Fibroblast of pulmonary artery (primary cell): ENCODE measurements at places on chromosomes 12 and 14.
A peak's percentile ranks its signal among the peaks of the same experiment; 100 is the strongest.

GRCh38 chr12:27277846-27278260 is 33.8 kb downstream of the STK38L start:
- DNase-seq = peak; percentile 95

- no peak for DNase-seq
These were observed 424.0 kb upstream of the GARIN6 start for GRCh38 chr12:99223579-99223978.

- no peak for DNase-seq
These were observed 24.5 kb upstream of the SPTLC2 start for GRCh38 chr14:77640756-77641533.

DNA sequence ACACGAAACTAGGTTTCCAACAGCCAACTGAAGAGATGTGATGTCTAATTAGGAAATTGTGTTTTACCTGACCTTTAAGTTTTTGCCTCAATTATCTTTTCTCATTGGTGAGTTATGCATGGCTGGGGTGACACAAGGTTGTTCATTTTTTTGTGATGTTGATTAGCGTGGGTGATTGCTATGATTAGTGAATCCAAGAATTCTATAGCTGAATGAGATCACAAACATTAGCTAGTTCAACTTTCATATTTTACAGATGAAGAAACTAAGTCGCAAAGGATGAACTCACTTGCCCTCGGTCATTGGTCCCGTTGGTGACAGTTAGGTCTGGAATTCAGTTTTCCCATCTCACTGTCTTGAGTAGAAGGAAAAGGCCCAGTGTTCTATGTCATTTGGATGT is 32.6 kb upstream of the LMNTD1 start:
- no peak for DNase-seq

DNA sequence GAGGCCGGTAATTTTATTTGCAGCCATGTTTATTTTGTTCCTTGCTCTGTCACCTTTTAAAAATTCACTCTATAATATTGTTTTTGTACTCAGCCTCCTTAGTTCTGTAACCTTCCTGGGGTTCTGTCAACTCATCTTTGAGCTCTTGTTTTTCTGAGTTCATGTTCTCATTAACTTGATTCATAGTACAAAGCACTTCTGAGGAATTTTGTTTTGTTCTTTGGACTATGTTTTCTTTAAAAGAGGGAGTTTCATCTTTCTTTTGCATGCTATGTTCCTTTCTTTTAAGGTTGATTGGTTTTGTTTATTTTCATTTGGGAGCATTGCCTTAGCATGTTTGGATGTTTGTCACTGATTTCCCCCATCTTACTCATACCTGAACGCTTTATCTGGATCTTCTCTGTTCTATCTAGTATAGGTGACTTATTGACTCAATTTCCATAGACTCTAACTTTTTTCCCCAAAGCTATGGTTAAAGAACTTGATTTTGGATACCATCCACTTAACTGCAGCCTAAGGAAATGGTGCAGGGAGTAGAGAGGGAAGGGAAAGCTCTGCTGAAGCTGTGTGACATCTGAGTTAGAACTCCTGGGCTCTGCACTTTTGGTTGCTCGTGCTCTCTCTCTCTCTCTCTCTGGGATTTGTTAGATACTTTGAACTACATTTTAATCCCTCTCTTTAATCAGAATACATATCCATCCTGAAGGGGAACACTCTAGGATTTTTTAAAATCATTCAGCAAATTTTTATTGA is 268.5 kb downstream of the PAWR start:
- no peak for DNase-seq

- no peak for DNase-seq
These were observed 77.5 kb downstream of the PELI2 start for GRCh38 chr14:56195704-56196103.

- DNase-seq = no peak
These were observed 30.3 kb upstream of the NRDE2 start for GRCh38 chr14:90361865-90362557.

DNA sequence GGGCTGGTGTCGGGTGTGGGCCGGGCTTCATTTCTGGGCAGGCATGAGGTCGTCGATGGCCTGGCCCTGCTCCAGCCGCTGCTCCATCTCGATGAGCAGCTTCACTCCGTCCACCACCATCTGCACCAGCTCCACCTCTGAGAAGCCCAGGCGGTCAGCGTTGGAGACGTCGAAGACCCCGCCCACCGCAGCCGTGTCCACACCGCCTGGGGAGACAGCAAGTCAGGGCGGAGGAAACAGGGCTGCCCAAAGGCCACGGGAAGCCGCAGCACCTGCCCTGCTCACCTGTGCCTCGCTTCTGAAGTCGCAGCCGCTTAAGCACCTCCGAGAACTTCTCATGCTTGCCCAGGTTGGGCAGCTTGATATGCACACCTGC is 2.8 kb downstream of the CKB start:
- no peak for DNase-seq

GRCh38 chr14:38838049-38838978 is 264.7 kb downstream of the SEC23A start:
- no peak for DNase-seq

DNA sequence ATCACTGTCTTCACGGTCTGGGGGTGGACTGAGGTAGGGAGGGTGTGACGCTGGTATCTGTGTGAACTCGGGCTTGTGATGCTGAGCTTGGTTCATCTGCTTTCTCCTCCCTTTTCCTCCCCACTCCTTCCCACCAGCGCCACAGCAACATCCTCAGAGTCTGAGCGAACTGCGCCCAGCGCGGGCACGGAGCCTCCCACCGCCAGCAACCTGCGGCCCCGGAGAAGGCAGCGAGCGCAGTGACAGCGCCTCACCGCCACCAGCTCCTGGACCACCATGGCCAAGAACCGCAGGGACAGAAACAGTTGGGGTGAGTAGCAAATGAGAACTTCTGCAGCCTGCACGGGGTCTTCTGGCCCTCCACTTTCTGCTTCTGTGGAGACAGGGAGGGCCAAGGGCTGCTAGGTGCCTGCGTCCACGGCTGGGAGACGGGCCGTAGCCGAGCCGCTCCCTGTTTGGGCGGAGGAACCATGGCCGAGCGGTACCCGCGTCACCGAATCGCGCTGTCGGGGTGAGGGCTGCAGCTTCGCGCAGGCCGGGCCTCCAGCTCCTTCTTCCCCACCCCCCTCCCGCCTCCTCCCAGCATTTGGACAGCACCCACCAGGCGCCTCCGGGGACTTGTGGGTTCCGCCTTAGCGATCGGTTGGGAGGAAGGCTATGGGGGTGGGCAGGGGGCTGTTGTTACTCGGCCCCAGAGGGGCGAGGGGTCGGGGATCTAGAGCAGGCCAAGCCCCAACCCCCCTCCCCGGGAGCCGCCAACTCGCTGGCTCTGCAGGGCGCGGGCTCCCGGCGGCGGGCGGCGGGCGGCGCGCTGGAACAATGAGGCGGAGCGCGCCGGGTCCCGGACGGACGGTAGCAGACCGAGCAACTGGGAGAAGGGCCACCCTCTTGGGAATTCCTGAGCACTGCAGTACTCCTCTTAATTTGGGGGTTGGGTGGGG is at the start of gene ATL1:
Gene ATL1, plus strand, starts transcription at position 156 of the 941 bp plus-strand sequence. Its CDS starts 121 bp downstream, at position 277.
- DNase-seq = peak; percentile 66

- peak; percentile 64 for DNase-seq
These were observed 82.6 kb upstream of the PTPRB start for GRCh38 chr12:70719672-70720420.

GRCh38 chr12:24854017-24854416 is 94.9 kb downstream of the BCAT1 start:
- DNase-seq = no peak

DNA sequence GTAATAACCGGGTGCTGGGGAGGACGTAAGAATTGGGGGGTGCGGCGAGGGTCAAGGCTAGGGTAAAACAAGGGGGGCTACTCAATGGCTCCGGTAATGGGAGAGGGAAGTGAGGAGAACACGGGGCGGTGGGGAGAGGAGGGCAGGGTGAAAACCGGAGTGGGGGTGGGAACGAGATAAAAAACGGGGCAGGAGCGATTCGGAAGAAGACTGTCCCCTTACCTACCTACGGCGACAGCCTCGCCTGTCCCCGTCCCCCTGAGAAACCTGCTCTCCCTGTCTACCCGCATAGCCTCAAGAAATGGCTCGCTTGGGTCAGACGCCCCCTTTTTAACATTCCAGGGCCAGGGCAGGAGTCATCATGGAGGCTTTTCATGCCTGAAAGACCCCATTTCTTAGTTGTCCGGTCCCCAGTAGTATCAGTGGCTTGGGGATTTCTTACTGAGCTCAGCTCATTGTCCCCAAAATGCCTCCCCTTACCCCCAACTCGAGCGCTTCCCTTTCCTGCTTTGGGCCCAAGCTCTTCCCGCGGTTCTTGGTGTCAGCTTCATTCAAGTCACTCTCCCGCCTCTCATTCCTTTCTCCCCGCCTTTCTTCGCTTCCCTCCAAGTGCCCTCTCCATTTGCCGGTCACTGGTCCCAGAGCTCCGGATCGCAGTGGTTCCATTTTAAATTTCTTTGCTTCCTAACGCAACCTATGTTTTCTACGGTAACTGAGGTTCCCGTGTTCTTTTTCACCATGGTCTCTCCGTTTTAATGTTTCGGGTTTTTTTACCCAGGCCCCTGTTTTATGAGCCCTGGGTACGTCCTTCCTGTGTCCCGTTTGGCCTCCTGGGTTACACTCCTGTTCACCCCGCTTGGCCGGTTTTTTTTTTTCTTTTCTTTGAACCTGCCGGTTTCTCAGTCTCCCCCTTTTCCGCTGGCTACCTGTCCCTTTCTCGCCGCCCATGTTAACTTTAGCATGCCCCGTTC is 1.2 kb upstream of the WSB2 start:
- DNase-seq = peak; percentile 54

- DNase-seq = no peak
These were observed 1202.3 kb downstream of the GALC start for GRCh38 chr14:86790408-86791364.

GRCh38 chr14:90060965-90061684 is 669 bp upstream of the KCNK13 start:
- no peak for DNase-seq

DNA sequence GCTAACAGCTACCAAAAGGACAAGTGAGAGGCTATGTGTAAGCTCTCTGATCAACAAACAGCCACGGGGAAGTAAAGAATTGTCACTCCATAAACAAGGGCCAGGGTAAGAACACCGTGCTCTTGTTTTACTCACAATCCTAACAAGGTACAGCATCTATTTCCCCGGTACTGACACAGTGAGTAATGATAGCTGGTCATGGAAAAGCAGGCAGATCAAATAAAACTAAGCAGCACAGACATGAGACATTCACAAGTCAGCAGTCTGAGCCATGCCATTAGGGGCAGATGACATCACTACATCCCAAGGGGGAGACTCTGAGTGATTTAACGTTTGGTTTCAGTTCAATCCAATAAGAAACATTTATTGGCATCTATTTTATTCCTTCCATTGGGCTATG is 54.4 kb downstream of the ARL6IP4 start:
- peak; percentile 33 for DNase-seq

DNA sequence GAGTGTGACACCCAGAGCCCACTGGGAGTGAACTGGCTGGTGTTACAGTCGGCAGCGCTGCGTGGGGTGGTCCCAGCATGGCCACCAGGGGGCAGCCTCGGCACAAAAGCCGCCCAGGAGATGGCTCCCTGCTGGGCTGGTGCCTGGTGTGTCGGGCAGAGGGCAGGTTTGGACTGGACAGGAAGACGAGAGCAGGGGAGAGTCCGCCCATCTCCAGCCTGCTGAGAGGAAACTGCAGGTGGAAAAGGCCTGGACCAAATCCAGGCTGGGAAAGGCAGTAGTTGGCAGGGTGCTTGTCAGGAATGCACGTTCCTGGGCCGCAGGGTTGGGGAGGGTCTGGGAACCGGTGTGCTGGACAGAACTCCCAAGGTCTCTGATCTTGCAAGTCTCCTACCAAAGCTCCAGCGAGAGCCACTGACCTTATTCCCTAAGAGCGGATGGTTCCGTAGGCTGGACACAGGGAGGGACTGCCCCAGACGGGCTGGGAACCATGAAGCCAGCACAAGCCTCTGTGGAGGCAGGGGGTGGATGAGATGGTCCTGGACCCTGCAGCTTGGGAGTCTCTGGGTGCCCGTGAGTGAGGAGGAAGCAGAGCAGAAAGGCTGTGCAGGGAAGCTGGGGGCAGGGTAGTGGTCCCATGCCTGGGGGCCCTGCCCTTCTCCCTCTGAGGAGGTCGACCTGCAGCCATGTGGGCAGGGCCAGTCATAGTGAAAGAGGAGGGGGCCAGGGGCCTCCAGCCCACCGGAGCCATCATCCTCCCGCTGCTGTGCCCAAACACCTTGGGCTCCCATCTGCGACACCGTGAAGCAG is 1.8 kb downstream of the AHNAK2 start:
- DNase-seq = peak; percentile 84

- no peak for DNase-seq
These were observed 8.5 kb upstream of the ERP27 start for GRCh38 chr12:14946861-14947260.
